ENCODE measurements at places on chromosomes 12 and 14.

DNA sequence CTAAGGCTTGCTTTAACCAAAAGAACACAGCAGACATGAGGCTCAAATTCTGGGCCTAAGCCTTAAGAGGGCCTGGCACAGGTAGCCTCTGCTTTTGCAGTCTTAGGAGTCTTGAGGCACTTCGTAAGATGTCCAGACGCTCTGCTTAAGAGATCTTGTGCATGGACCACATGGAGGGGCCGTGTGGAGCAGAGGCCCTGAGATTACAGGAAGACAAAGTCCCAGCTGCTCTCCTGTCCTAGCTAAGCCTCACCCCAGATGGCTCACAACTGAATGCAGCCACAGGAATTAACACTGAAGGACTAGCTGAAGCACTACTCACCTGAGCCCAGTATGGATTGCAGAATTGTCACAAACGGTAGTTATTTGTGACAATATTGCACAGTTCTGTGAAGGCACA lies 446.0 kb downstream of the PDZRN4 start:
- DNase-seq = no peak

DNA sequence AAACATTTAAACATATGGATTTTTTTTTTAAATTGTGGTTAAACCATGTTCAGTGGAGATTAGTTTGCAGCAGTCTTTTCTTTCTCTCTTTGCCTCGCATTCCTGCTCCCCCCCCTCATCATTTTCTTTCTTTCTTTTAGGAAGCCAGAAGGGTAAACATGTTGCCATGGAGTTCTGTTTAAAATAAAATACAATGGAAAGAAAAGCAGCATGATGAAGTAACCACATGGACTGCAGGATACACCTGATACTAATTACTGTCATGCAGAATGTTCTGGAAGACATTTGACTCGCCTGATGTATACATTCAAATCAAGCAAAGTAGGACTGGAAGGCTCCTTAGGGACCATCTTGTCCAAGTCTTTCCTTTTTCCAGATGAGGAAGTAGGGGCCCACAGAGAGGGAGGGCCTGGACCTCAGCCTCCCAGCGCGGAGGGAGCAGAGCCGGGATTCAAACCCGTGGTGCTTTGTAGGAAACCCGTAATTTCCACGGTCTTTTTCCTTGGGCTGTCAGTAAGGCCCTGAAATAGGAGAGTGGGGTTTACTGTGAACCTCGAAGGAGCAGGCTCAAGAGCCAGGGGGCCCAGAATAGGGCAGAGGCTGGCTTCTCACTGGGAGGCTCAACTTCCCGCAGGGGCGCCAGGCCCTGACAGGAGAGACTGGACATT lies 2.4 kb upstream of the MEG3 start:
- no peak for DNase-seq

DNA sequence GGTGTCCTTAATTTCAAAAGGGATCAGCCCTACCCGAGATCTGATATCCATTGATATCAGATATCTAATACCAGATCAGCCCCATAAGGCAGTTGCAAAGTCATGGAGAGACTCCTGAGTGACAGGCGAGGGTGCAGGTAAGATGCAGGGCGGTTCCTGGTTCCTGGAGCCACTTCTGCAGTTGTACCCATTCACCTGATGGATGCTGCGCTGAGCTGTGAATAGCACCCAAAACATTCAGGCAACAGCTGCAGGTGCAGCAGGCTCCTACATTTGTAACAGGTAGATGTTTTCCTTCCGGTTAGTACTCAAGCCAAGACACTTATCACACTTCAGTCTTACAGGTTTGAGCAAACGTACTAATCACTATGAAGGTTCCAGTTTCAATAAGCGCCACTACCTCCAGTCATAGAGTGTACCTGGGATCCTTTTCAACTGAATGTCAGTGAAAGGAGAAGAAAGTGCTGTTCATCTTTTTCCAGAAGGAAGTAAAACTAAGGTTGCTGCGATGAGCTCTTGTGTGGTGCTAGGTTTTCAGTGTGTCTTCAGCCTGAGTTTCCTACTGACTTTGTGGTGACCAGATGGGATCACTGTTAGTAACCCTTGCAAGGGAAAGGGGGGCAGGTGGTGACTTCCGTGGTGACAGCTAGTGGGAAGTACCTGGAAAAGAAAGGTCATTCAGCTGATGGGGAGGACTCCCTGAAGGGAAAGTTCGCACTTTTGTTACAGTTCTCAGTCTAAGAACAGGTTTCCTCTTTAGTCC lies 1.9 kb downstream of the ATP6V0A2 start:
- DNase-seq = no peak

DNA sequence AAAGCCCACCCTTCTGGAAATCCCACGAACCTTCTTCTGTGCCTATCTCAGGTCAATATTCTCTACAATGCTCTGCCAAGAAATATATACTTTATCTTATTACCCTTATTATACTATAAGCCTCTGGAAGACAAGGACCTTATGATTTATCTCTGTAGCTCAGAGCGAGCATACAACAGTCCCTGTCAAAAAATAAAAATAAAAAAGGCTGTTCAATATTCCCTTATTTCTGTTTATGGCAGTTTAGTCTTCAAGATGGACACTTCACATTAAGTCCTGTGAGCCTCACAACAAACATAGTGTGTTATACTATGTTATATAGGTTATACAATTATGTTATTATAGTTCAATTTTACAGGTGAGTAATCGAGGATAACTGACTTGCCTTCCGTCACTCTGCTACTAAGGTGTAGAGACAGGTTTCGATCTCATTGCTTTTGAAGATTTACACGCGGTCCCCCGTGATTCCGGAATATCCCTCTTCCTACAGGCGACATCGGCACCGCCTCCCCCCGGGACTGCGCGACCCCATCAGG lies 562 bp downstream of the EAPP start:
- DNase-seq = no peak

GRCh38 chr14:64296561-64296960 lies 2.4 kb upstream of the ESR2 start:
- no peak for DNase-seq

DNA sequence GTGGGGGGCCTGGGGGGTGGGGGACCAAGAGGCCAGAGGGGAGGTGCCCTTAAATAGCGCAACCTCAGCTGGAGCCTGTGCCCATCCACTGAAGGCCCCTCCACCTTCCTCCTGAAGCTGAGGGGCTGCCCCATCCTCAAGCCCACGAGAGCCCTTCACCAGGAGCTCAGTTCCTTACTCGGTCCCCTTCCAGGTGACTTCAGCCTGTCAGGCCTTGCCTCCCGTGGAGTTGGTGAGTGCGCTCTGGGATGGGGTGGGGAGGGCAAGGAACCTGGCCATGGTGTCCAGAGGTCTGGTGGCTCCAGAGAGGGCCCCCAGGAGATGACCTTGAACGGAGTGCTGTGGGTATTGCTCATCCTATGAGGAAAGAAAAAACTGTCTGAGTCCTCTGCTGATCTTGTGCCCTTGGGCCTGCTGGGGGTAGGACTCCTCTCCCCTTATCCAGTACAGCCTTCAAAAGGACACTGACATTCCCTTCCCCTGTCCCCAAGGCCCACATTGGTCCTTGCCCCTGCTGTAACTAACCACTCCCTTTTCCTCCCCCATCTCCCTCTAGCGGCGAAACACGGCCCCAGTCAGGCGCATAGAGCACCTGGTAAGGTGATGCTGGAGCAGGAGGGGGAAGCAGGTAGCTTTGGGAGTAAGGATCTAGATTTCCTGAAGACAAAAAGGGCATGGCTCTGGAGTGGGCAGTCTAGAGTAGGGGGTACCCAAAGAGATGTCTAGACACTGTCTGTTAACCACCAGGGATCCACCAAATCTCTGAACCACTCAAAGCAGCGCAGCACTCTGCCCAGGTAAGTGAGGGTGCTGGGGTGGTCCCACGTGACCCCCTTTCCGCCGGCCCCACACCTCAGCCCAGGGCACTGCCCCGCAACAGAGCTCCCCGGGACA lies 3.6 kb downstream of the TNS2 start:
- peak; percentile 44 for DNase-seq

DNA sequence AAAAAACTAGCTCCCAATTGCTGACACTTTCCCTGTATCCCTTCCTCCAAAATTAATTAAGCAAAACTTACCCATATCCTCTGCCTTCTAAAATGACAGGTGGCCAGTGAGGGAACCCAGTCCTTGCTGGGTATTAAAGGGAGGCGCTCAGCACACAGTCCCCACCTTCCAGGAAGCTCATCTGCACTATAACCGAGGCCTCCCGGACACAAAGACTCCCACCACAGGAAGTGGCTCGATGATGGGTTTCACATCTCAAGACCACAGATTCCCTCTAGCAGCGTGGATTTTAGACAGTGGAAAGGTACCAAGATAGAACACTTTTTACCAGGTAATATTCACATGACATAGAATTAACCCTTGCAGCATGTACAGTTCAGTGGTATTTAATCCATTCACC lies 126.8 kb upstream of the NCOR2 start:
- no peak for DNase-seq

GRCh38 chr12:60152756-60153155 lies 556.9 kb downstream of the SLC16A7 start:
- DNase-seq = no peak

DNA sequence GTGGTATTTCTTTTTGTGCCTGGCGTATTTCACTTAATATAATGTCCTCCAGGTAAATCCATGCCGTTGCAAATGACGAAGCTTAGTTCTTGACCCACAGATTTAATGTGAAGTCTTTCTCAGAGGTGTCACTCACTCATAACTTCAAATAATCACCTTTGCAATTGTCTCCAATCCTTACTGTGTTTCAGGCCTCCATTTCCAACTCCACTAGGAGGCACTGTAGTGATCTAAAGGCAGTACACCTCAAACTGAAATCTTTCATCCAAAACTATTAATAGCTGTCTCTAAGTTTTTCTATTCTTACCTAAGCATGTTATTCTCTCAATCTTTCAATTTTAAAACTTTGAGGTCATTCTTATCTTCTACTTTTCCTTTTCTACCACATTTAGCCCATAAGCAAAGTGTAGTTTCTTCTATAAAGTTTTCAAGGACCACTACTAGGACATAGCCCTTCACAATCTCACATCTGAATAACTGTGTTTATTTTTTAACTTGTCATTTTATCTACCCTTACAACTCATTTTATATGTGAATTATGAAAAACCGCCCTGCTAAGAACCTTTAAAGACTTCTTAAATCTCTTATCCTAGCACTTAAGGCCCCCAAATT lies 25.5 kb upstream of the FBXO34 start:
- no peak for DNase-seq

- no peak for DNase-seq
Measured at GRCh38 chr12:100794441-100795173, at the start of gene ANO4. TSS of gene ANO4 (plus strand) at chr12:100794776. CDS start at chr12:100901786, 107,010 bp downstream.

DNA sequence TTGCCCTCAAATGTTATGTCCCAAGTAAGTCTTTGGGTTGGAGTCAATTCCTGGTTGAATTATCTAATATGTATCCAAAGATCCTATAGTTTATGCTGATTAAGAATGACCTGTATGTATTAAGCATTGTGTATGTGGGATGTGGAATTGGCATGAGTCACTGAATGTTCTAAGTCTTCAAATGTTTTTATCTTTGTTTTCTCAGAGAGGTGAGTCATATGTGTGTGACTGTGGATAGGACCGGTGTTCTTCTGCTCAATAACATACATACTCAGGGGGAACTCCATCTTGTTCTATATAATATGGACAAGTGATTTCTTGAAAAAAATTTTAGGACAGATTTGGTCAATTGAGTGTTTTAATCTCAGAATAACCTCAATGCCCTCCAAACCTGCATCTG lies 57.9 kb downstream of the NAV3 start:
- no peak for DNase-seq

DNA sequence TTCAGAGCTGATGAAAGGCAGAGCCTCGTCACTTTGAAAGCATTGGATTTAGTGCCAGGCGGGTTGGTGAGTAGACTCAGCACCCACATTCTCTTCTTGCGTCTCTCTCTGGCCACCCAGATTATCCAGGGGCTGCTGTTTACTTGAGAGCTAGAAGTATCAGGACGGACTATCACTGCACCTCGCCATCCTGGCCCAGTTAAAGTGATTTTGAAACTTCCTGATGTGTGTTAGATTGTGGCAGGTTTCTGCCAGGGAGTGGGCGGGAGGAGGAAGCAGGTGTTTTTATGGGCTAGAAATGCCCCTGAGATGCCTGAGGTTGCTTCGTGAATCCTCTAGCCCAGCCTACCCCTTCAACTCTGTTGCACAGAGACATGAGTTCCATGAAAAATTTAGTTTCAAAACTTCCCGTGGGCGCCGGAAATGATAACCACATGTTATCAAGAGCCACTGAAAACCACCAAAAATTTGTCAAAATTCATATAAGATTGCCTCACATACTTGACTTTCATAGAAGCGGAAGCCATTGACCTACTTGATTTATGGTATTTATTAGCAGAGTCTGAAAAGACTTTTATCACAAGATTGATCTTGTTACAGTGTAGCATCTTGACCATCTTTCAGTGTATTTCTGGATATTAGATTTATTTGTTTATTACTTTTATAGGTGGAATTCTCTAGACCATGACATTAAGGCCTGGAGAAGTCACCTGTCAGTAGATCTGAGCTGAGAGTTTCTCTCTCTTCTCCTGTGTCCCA lies 466.0 kb downstream of the RAD51B start:
- peak; percentile 85 for DNase-seq

DNA sequence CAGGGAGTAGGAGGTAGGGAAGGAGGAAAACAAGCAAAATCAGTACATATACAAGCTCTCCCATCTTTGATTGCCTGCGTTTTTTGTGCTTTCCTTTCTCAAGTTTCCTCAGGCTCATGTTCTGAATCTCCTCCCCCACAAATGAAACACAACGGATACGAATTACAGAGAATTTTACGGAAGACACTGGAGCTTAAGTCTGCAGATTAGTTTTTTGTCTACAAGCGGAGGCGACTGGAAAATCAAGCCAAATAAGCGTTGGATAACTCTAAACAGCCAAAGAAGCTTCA lies 612 bp downstream of the WBP11 start:
- DNase-seq = no peak

DNA sequence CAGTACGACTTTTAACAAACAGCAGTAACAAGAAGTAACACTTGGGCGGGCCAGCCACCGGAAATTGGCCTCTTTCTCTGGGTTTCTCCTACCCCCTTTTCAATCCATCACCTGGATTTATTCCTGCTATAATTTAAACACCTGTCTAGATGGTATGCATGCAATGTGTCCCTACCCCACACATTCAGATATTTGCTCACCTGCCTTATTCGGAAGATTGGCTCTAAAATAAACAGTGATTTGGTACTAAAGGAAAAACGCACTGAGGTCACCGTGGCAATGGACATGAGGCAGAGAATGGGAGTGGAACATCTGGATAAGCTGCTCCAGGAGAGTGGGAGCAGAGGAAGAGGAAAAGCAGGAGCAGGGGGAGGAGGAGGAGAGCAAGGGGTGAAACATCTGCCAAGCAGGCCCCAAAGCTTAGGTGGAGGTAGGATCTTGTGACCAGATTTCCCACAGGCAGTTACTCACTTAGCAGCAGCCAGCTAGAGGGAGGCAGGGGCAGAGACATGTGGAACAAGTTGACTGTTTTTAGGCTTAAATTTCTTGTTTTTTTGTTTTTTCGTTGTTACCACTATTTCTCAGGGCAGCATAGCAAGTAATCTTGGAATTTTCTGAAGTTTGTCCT lies 150.9 kb downstream of the TTLL5 start:
- DNase-seq = no peak

- DNase-seq = no peak
Measured at GRCh38 chr12:113667095-113667494, 195.4 kb upstream of the LHX5 start.
